ENCODE measurements at places on chromosomes 3 and 15. TPM values are rescaled to one million over a fixed set of nuclear protein-coding genes. Genes with fewer than 3 reads are reported as not detected.

Gene SCAPER
- 11.6 TPM for total RNA-seq

Gene AGBL1
- not detected for total RNA-seq

- no peak for DNase-seq
These were observed 25.8 kb downstream of the ALS2CL start for GRCh38 chr3:46667657-46668056.

DNA sequence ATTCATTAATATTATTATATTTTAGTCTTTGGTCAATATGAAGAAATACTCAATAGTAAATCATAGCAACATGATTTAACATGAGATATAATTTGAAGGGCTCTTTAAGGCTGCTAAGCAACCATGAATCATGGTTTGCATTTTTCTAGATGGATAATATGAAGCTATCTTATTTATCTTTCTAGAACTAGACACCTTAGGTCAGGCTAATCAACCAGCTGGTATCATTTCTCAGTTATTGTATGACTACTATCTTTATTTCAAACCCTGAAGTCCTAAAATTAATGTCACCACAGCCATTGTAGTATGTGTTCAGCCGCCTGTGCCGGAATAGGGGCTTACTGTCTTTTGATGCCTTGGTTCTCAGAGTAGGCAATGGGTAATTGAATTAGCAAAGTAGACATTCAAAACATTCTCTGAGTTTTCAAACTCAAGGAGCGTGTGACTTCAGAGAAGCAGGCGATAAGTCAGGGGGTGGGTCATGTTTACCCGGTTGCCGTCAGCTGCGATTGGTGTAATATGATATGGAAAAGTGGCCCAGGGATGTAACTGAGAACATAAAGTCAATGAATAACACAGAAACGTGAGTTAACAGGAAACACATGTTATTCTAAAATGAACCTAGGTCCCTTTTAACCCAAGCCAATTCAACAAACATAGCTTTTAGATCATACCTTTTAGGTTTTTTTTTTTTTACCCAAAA, 93.4 kb upstream of the CTDSPL start:
- no peak for DNase-seq

- DNase-seq, result no peak
These were observed 1.2 kb downstream of the UBP1 start for GRCh38 chr3:33438881-33439545.

DNA sequence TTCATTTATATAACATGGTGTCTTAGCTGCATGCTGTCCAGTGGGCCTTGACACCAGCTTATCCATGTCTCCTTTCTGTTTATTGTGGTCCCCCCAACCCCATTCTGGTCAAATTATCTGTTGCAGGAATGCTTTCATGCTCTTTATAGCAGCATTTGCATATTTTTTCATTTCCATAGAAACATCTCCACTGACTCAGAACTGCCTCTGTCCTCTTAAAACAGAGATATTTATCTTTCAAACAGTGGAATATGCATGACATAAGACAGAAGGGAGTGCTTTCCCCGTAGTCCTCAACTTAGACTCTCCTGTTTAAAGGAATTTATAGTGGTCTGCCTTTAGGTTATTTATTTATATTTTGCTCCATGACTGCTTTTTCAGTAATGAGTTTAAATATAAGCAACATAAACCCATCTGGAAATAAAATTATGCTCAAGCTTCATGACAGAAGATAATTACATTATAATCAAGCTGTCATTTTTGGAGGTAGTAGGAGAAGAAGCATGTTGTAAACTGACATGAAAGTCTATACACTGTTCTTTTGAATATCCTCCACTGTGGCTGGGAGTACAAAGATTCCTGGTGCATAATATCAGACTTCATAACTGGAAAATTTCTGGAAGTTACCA, 179.5 kb upstream of the CD96 start:
- no peak for DNase-seq

GRCh38 chr15:88833731-88834100, 30.5 kb downstream of the ACAN start:
- no peak for DNase-seq

All from mammary epithelial cell (primary cell).